ENCODE measurements at places on chromosomes 5 and 9.

GRCh38 chr9:80242022-80242421 lies 670.3 kb downstream of the TLE4 start:
- no peak for DNase-seq

DNA sequence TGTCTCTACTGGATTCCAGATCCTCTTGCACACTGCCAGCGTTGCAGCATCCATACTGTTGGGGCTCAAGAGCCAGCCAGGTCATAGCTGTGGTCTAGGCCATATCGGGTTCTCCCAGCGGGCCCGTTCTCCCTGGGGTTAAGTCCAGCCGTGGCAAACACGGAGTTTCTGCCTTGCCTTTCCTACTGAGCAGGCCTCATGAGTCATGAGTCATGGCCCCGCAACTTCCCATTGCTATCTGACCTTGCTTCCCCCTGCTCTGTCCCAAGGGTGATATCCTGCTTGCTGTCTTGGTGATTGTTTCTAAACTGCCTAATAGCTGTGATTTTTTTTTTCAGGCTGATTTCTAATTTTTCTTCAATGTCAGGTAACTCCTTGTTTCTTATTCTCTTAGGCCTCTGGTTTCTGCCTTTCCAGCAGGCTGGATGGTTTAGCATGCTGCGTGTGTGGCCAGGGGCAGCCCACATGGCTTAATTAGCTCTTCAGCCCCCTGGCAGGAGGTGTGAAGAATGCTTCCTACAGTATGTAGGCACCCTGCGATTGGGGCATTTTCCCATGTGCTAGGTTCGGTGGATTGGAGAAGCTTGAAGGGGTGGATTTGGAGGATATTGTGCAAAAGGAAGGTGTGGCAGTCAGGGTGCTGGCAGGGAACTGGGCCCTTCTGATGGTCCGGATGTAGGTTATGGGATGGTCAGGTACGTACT lies 18.7 kb downstream of the DAPK1 start:
- DNase-seq, result no peak

DNA sequence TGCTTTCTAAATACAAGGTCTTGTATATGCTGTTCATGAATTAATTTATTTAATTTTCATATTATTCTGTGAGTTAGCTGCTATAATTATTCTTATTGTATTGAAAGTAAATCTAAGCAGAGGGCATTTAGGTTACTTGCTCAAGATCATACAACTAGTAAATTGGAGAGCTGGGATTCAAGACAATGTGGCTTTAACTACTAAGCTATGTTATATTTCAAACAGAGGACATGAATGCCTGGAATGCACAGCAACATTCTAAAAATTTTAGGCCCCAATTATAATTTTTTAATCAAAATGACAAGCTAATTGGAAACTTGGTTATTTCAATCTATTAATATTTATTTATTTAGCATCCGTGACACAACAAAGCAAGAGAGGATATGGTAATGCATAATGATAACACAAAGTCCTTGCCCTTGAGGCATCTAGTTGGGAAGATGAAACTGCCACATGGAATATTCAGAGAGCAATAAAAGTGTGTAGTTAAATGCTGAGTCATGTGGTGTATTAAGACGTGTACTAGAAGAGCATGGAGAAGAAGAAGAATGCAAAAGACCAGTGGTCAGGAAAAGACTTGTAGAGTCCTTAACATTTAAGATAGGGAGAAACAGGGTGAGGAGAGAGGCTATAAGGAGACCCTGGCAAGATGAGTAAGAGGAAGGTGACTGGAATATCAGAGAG lies 24.4 kb downstream of the CTXN3 start:
- no peak for DNase-seq

- no peak for DNase-seq
Observed at GRCh38 chr9:6845880-6846279, 88.1 kb downstream of the KDM4C start.

DNA sequence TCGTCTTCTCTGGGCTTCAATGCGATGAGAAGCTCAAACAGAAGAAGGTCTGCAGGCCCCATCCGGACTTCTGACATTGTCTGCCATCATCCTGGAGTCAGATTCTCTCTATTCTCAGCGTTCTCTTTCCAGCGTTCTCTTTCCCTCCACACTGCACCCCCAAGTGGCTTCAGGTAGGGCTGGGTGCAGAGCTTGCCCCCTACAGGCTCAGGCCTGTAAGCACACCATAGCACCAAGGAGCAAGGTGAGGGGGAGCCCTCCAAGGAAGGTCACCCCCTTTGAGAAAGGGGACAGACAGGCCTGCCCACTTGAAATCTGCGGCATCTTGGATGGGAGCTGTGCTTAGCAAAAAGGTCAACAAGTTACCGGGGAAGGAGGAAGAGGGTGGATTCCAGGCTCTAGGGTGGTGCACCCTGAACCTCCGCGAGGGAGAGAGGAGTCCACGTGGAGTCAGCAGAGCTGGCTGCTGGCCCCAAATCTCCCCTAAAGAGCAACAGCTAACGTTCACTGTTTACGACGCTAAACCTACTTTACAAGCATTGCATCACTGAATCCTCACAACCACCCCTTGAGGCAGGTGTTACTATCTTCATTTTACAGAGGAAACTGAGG lies 27.5 kb downstream of the GPX3 start:
- no peak for DNase-seq

GRCh38 chr5:73380041-73380440 lies 68.5 kb downstream of the FOXD1 start:
- DNase-seq, result no peak

- DNase-seq, result no peak
Observed at GRCh38 chr9:129769669-129770068, 16.8 kb upstream of the PTGES start.

- DNase-seq, result no peak
Observed at GRCh38 chr5:138246334-138246733, 28.1 kb downstream of the GFRA3 start.

- DNase-seq, result no peak
Observed at GRCh38 chr5:75526070-75526469, 14.4 kb downstream of the POLK start.

GRCh38 chr9:97243606-97244005 lies 63.9 kb upstream of the CCDC180 start:
- DNase-seq, result no peak

DNA sequence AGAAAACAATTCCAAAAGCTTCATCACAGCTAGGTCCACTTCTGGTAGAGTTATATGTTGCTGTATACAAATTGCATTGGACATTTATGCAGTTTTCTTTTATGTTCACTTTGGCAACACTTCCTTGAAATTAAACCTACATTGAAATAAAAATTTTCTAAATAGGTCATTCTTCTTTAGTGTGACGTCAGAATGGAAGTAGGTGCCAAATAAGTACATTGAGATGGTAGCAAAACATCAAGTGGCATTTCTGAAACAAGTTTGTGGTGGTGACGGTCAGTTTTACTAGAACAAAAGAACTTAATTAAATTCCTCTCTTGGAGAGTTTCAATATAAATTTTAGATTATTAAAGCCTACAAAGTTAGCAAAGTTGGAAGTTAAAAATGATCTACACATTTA lies 895.1 kb downstream of the CDH9 start:
- DNase-seq, result no peak

DNA sequence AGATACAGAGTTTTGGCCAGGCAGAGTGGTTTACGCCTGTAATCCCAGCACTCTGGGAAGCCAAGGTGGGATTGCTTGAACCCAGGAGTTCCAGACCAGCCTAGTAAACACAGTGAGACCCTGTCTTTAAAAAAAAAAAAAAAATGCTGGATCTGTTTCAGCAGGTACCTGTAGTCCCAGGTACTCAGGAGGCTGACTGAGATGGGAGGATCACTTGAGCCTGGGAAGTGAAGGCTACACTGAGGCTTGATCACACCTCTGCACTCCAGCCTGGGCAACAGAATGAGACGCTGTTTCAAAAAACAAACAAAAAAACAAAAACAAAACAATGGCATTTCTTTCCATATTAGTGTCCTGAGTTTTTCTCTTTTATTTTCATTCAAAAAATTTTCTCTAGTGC lies 19.0 kb downstream of the UNC13B start:
- DNase-seq, result no peak

- DNase-seq, result no peak
Observed at GRCh38 chr5:55072666-55073065, 29.8 kb upstream of the GZMA start.

- DNase-seq, result no peak
Observed at GRCh38 chr5:151251001-151251551, 1.9 kb upstream of the GM2A start.

DNA sequence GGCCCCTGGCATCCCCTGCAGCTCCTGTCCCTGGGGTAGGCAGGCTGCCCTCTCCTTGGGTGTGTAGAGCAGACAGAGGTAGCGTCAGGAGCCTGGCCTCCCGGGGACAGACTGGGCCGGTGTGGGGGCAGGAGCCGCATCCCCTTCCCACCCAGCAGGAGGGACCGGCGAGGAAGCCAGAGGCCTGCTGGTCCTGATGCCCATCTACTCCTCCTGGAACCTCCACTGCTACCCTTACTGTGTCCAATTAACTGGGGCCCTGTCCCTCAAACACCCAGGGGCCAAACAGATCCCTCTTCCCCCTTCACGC lies 15.6 kb downstream of the RALGDS start:
- no peak for DNase-seq

- no peak for DNase-seq
Observed at GRCh38 chr5:125928663-125929062, 494.5 kb upstream of the GRAMD2B start.

DNA sequence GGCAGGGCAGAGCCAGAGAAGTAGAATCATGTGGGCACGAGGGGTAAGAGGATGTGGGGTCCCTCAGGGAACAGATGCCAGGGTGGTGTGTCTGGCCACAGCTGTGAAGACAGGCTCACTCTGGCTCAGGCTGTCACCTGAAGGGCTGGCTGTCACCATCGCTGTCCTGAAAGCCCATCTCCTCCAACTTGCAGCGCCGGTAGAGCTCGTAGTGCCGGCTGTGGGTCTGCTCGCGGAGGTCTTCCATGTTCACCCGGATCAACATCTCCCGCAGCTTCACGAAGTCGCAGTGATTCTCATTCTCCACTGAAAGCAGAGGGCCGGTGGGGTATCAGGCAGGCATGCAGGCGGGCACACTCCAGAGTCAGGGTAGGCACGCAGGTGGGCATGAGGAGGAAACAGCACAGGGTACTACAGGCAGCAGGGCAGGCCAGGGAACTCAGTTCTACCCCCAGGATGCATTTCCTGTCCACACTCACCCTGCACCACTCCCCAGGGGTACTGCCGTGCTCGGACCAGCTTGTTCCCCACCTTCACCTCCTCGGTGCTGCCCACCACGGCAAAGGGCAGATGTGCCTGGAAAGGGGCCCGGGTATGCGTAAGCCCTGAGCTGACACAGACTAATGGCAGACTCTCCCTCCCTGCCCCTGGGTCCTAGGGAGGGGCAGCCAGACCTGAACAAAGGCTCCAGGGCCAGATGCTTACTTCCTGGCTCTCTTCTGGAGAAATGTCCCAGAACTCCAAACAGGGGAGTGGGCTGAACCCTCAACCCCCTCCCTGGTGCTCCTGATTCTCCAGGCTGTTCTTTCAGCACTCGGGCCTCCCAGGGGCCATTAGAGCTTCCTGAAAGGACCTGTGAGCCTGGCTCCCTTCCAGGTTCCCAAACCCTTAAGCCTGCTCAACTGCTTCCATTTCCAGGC lies 14.4 kb downstream of the CCNI2 start:
- no peak for DNase-seq

DNA sequence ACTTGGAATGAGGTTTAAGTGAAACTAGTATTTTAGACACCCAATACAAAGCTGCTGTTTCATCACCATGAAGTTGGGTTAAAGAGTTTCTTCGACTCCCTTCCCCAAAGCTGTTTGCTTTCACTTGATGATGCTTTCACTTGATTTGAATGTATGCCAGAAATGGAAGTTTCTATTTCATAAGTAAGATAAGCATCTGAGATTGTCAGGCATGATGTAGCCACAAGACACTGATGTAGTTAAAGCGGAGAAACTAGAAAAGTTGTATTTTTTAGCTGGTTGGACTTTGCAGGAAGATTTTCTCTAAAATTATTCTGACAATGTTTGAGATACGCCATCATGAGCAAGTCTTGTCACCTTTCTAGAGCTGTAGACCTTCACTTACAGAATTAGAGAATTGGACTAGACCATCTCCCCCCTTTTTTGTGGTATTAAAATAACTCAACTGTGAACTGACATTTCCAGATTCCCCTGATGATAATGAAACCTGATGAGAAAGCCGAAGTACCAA lies 20.0 kb downstream of the MOCS2 start:
- DNase-seq, result no peak

DNA sequence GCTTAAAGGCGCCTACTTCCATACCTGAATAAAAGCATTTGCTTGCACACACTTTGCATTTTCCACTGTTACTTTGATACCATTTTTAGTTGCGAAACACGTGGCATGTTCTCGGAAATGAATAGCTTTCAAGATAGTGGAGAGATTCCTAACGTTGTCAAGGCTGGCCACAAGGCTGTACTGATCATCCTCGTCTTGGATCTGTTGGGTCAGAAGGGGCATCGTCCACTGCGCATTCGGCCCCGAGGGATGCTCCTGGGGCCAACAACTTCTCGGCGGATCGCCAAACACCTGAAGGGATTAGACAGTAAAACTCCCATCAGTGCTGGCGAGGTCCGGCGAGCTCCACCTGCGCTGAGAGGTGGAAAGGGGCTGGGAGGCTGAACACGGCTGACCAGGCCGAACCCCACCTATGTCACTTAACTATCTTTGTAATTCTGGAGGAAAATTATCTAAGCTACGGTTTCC lies 599 bp downstream of the RAD1 start:
- no peak for DNase-seq

DNA sequence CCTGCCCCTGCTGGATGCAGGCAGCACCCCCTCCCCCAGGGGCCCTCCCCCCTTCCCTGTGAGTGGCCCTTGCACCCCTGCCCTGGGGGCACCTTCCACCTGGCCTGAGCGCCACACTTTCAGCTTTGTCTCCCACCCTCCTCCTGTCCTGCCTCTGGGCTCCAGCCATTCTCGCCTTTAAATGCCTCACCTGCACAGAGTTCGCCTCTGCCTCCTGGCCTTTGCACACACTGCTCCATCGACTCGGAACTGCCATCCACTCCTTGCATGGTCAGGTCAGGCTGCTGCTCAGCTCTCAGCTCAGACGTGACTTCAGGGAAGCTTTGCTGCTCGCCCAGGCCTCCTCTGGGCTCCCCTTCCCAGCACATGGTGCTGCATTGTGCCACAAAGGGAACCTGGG lies 10.2 kb downstream of the FAM163B start:
- no peak for DNase-seq

DNA sequence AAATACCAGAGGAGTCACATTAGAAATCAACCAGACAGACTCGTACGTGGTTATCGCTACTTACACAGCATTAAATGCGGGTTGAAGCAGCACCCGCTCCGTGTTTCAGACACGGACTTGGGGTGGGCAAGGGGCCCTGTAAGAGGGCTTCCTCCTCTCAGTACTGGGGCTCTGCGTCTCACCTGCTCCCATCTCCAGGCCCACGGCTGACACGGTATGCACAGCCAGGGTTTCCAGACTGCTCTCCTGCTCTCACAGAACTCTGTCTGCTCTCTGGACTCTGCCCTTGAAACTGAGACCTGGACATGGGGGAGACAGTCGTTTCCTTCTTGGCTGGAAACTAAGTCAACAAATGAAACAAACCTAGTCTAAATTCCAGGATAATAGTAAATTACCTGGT lies 24.7 kb upstream of the RASGEF1C start:
- no peak for DNase-seq
